ENCODE measurements at places on chromosomes 11 and 22.

GRCh38 chr22:45090497-45090910 is 73.2 kb upstream of the NUP50 start:
- no peak for DNase-seq

DNA sequence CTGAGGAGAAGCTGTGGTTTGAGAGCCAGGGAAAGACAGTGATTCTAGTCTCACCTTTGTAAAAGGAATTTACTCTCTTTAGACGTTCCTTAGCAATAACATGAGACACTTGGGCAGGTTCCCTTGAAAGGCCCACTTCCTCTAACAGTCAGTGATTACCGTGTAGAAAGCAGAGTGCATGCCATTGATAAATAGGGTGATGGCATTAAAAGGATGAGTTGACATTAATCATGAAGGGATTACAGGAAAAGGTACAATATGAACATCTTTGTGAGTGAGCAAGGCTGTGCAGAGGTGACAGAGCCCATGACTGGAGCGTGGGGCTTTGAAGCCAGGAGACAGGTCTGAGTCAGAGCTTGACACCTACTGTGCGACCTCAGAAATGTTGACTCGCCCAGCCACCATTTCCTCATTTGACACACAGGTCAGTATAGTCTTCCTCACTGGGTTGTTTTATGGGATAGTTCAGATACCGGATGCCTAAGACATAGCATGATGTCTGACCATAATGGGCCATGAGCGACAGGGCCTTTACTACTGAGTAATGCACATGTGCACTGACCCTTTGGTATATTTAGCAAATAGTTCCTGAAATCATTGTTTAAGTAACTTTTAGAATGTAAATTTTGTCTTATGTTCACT is 341.7 kb upstream of the MTNR1B start:
- DNase-seq: no peak

- no peak for DNase-seq
These were observed 30.6 kb downstream of the NFRKB start for GRCh38 chr11:129864811-129865210.

DNA sequence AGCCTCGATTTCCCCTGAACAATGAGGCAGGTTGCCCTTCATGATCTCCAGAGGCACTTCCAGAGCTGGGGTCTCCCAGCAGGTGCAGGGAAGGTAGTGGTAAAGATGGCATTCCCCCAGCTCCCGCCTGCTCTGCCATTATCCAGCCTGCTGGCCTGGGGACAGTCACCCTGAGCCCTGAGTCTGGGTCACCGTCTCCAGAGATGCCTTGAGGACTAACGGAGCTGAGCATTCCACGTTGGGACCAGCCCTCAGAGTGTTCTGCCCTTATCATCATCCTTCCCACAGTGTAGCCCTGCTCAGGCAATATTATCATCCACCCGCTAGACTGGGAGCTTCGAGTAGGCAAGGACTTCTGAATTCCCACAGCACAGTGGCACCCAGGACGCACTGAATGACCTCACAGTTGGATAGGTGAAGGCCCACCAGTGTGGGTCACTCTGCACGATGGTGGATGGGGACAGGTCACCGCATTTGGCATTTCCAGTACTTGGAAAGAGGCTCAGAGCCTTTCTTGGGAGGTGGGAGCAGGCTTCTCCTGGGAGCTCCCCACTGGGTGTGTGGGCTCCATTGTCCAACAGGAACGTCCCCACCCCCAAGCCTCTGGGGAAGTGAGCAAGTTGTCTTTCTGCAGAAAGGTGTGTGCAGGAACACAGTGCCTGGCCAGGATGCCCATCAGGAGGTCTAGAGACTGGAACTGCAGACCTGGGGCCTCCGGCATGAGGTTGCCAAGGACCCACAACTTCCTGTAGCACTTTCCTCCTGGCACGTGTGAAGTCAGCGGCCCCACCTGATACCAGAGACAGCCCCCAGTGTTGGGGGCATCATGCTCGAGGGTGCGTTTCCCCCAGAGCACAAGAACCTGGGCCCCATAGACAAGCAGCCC is 51.4 kb upstream of the WNT7B start:
- DNase-seq: no peak

DNA sequence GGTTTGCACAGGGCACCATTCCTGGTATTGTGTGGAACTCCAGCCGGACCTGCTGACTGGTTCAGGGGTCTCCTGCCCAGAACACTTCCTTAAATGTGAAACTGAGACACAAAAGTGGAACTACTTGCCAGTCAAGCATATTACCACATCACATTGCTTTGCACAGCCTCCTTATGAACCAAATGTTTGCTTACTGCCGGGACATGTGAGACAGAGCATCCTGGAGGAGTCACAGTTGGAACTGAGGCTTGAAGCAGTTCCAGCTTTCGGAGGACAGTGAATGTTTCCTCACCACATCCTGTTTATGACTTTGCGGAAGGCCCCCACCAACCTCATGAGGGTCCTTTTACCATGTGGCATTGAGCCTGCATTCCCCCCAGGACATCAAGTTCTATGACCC is 105.8 kb upstream of the ARHGAP42 start:
- no peak for DNase-seq

DNA sequence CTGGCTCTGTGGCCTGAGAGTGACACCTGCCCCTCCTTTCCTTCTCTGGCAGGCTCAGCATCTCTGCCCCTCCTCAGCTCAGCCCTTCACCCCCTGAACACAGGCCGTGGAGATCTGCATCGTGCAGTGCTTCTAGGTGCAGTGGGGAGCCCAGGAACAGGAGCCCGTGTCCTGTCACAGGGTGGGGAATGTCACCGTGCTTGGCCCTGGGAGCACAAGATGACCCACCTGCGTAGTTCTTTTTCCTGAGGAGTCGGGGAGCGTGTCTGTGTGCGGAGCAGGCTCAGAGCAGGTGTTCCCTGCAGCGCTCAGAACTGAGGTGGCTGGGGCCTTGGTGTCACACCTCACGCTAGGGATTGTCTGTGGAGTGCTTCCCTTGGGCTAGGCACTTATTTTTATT is 10.6 kb downstream of the TBC1D22A start:
- no peak for DNase-seq
